ENCODE measurements at places on chromosomes 12 and 14. TPM values are rescaled to one million over a fixed set of nuclear protein-coding genes. Genes with fewer than 3 reads are reported as not detected.

Gene TSHR
- total RNA-seq = not detected

Gene TMPRSS12
- total RNA-seq = not detected

Gene LRTM2
- not detected for total RNA-seq

Gene C14orf180
- 42.5 TPM for total RNA-seq

Gene KCNC2
- total RNA-seq = not detected

Gene RERG
- 4.1 TPM for total RNA-seq

Gene MYF6
- not detected for total RNA-seq

Gene TAS2R43
- not detected for total RNA-seq

Gene SERPINA1
- total RNA-seq = 5.0 TPM

Gene DDIT3
- 16.4 TPM for total RNA-seq

Gene ACSM4
- not detected for total RNA-seq

Gene GLS2
- total RNA-seq = 0.40 TPM

Gene CELA1
- total RNA-seq = not detected
